Right atrium auricular region (tissue), 2 donors: ENCODE measurements at places on chromosomes 5 and 9. TPM values are rescaled to one million over a fixed set of nuclear protein-coding genes. Genes with fewer than 3 reads are reported as not detected.

DNA sequence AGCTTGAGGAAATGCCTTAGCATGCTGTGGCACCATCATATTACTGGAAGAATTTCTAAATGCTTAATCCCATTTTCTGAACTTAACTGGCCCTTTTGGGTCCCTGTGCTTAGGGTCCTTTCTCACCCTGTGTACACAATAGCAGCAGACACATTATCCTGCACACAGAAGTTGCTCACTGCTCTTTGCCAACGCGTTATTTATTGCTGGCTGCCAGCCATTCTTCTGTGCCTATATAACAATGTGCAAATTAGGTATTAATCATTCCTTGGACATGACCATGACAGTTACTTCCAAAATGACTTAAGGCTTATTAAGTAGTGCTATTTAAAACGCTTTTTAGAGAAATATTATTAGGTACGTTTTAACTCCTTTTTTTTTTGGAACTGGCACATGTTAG, 134.7 kb downstream of the FBN2 start:
- H3K27me3 ChIP-seq = no peaks in the 10 kb centered on the region
- DNase-seq = no peak
- no peaks in the 10 kb centered on the region for H3K36me3 ChIP-seq
- H3K4me3 ChIP-seq = no peak overlapping the region
- no peaks in the 10 kb centered on the region for H3K4me1 ChIP-seq

- peaks cover 15% of the 10 kb centered on the region for H3K4me1 ChIP-seq
- H3K27me3 ChIP-seq = no peaks in the 10 kb centered on the region
- peaks cover 31% of the 10 kb centered on the region for H3K36me3 ChIP-seq
- DNase-seq = no peak
These were observed 8.3 kb downstream of the DCTN4 start for GRCh38 chr5:150750469-150750868.

DNA sequence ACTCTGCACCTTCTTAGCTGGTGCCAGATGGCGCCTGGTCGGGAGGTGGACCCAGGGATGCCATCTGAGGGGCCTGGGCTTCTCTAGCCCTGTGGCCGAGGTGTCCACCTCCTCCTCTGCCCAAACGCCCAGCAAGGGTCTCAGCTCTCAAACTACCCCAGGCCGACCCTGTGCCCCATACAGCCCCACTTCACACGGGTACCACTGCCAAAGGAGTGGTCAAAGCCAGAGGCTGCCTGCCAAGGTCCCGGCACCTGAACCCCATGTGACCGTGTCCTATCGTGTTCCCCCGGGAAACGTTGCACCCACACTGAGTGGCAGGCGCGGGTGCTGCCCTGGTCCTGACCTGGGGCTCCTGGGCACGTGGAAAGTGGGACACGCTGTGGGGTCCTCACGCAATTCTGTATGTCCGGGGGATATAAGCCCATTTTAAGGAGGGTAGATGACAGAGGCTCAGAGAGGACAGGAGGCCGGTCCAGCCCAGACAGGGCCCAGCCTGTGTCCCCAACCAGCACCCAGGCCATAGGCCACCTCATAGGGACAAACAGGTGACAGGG, 1.9 kb downstream of the ENTPD8 start:
- H3K4me3 ChIP-seq = no peak overlapping the region
- H3K4me1 ChIP-seq = peaks cover 16% of the 10 kb centered on the region
- no peaks in the 10 kb centered on the region for H3K36me3 ChIP-seq
- no peaks in the 10 kb centered on the region for H3K27me3 ChIP-seq

- no peak overlapping the region for H3K4me3 ChIP-seq
- H3K4me1 ChIP-seq = no peaks in the 10 kb centered on the region
- H3K27me3 ChIP-seq = no peaks in the 10 kb centered on the region
- H3K36me3 ChIP-seq = no peaks in the 10 kb centered on the region
These were observed 255.9 kb downstream of the FAM114A2 start for GRCh38 chr5:153782589-153783361.

DNA sequence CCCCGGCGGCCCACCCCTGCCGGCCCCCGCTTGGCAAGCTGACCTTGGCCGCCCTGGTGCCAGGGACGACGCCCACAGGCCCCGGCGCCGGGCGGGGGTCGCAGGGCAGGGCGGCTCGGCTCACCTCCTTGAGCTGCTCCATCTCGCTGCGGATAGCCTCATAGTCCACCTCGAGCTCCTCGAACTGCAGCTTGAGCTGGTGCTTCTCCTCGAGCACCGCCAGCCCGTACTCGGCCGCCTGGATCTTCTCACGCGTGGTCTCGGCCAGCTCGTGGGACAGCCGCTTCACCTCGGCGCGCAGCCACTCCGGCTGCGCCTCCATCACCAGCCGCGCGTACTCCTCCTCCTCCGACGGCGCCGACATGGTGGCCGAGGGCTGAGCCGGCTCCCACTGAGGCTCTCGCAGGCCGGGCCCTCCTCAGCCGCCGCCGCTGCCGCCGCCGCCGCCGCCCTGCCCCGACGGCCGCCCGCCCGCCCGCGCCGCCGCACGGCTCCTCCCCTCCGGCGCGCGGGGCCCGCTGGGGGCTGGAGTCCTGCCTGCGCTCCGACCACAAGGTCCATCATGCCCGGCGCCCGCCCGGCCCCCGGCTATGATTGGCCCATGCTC, at the start of gene BICD2:
BICD2 (minus strand) TSS at position 453 of the 607 bp plus-strand sequence; CDS start at position 364, 89 bp downstream.
- H3K27ac ChIP-seq = peak within 1 kb of the TSS; percentile 100
- no peaks in the 10 kb centered on the region for H3K36me3 ChIP-seq
- DNase-seq = no peak
- peak within 1 kb of the TSS; percentile 88 for H3K4me3 ChIP-seq

The PCDHA1 gene
- not detected for total RNA-seq
